HTR-8/SVneo (cell line): ENCODE measurements at places on chromosomes 7 and 10.

- DNase-seq: no peak
Observed at GRCh38 chr10:75722609-75723008, 291.2 kb downstream of the LRMDA start.

DNA sequence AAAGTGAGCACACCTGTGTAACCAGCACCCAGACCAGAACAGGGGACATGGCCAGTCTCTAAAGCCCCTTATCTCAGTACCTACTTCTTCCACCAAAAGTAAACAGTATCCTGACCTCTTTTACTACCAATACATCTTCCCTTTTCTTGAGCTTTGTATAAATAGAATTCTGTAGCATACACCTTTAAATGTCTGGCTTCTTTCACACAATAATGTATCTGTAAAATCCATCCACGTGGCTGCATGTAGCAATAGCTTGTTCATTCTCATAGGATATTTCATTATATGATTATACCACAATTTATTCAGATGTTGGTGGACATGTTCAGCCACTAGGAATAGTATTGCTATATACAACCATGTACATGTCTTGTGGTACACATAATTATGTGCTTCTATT is 40.6 kb downstream of the BTBD16 start:
- DNase-seq: no peak

DNA sequence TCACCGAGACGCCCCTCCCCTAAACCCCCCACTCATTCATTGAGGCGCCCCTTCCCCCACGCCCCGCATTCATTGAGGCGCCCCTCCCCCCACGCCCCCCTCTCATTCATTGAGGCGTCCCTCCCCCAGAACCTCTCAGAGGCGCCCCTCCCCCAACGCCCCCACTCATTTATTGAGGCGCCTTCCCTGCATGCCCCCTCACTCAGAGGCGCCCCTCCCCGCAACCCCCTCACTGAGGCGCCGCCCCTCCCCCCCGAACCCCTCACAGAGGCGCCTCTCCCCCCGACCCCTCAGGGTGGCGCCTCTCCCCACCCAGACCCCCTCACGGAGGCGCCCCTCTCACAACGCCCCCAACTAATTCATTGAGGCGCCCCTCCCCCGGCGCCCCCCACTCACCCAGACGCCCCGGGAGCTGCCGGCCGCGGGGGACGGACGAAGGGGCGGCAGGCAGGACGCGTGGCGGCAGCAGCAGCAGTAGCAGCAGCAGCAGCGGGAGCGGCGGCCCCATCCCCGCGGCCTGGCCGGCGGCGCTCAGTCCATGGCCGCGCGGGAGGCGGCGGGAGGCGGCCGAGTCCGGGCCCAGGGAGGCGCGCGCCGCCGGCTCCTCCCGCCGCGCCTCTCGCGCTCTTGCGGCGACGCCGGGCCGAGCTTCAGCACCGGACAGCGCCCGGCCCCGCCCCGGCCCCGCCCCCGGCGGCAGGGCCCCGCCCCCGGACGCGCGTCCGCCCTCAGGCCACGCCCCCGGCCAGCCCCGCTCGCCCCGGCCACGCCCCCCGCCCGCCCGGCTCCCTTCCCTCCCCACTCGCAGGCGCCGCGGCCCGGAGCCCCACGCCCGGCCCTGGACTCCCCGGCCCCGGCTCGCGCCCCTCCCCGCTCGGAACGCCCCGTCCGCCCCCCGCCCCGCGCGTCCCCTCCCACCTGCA is at the start of gene PTPRN2:
TSS of gene PTPRN2 (minus strand) at position 662 of the 923 bp plus-strand sequence.
- DNase-seq: peak; percentile 58

DNA sequence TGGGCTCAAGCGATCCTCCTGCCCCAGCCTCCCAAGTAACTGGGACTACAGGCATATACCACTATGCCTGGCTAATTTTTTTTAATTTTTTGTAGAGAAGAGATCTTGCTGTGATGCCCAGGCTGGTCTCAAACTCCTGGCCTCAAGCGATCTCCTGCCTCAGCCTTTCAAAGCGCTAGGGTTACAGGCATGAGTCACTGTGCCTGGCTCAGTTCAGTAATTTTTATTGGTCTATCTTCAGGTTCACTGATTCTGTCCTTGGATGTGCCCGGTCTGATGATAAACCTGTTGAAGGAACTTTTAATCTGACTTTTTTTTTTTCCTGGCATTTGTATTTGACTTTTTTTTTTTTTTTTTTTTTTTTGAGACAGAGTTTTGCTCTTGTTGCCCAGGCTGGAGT is 40.1 kb upstream of the STRIP2 start:
- DNase-seq: no peak

DNA sequence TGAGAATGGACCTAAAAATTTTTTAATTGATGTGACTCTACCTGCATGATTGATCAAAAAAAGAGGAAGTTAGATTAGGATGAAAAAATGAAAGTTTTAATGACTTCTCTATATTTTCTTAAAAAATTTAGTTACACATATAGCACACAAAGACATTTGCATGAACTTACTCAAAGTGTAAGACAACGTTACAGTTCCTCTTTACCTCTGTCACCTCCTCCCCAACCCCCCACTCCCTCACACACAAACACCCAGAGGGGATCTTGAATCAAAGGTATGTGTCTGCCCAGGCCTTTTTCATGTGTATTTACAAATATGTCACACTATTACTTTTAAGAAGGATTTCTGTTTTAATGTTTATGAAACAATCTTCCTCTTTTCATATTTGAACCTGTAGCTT is 20.6 kb upstream of the CDCA7L start:
- no peak for DNase-seq

DNA sequence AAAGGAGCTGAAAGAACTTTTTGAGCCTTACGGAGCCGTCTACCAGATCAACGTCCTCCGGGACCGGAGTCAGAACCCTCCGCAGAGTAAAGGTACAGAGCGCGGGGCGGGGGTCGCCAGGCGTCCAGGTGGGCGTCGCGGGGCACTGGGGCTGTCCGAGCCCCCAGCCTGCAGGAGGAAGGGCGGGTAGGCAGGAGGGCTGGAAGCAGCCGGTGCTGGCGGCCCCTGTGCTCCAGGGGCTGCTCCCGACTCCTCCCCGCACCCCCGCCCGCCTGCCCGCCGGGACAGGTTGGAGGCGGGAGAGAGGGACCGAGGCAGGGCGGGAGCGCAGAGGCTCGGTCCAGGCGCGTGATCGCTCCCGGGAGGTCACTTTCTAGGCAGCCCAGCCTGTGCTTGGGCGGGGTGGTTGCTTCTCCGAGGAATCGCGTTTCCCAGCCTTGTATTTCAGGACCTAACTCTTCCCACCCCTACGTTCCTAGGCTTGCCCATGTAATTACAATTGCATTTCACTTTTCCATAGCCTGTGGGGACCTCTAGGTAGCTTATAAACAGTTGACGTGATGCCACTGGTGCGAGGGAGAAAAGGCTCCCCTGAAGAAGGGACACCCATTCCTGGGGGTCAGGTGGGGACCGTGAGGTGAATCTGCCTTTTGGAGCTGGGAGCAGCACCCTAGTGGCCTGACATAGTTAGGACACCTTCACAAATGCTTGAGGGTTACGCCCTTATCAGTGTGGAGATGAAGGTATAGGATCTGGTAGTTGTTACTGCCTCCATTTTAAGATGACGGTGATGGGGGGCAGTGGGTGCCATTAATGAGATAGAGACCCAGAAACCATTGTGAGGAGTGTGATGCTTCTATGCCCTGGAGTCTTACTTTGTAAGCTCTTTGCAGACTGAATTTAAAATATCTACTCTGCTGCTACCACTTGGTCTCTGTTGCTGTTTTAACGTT is 148.2 kb downstream of the CELF2 start:
- DNase-seq: peak; percentile 10

DNA sequence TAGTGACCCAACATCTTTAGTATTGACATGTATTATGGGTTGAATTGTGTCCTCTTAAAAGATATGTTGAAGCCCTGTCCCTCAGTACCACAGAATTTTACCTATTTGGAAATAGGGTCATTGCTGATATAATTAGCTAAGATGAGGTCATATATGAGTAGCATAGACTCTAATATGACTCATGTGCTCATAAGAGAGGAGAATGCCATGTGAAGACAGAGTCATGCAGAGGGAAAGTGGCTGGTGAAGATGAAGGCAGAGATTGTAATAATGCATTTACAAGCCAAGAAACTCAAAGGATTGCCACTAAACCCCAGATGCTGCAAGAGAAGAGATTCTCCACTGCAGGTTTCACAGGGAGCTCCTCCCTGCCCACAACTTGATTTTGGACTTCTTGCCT is 496.4 kb downstream of the KIF20B start:
- no peak for DNase-seq
